Stimulated activated CD8-positive, alpha-beta memory T cell treated with anti-CD3 and anti-CD28 coated beads, Interleukin-4, amount 100 ng/mL, for 1 hour (primary cell): ENCODE measurements at places on chromosomes 4 and X.

DNA sequence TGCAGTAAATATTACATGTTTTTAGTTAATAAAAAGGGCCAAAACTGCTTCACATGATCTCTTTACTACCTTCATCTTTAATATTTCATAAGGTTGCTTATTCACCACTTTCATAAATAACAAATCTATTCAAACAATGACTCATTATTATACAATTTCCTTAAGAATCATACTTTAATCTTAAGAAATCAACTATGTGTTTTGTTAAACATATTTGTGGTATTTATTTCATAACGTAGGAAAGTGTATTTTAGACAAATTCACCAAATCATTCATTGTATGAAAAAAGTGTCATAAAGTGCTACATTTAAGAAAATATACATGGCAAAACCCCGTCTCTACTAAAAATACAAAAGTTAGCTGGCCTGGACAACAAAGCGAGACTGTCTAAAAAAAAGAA is 150.5 kb upstream of the RXFP1 start:
- no peak for DNase-seq

GRCh38 chrX:13216139-13216538 is 103.7 kb downstream of the ATXN3L start:
- no peak for DNase-seq

DNA sequence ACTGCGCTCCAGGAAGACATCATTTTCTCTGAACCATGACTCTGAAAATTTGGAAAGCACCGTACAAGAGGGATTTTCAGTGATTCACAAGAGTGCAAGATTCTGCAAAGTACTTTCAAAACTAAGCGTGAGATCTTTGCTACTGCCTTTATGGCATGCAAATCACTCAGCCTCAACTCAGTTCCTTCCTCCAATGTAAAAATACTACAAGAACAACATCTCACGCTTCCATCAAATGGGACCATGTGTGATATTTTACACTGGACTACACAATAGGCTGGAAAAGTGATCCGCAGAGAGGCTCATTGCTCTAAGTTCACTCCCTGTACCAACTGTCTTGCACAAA is 674 bp upstream of the IL15 start:
- no peak for DNase-seq

DNA sequence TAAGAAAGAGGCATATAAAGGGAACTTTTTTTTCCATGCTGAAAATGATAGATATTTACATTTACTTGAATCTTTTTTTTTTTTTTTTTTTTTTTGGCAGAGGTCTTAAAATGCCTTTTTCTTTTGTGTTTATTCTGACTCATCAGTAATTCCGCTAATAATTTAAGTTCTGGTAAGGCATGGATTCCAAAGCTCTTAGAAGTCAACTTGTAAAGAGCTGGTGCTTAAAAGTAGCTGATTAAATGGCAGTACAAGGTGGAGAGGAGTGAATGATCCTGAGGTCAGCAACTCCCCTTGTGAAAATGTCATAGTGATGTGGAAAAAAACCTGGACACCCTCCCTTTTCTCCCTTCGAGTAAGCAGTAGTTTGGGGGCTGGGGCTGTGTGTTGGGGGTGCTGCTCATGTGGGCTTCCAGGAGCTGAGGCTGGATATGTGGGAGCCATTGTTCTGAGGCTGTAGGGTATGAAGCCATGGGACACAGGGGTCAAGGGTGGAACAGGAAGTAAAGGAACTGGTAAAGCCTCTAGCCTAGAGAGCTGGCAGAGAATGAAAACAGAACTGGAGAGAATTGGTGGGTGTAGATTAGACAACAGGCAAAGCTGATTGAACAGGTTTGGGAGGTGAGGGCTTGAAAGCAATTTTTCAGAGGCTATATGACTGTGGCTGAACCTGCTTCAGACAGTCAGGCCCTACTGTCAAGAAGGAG is 41.0 kb upstream of the PITX2 start:
- DNase-seq, result no peak

DNA sequence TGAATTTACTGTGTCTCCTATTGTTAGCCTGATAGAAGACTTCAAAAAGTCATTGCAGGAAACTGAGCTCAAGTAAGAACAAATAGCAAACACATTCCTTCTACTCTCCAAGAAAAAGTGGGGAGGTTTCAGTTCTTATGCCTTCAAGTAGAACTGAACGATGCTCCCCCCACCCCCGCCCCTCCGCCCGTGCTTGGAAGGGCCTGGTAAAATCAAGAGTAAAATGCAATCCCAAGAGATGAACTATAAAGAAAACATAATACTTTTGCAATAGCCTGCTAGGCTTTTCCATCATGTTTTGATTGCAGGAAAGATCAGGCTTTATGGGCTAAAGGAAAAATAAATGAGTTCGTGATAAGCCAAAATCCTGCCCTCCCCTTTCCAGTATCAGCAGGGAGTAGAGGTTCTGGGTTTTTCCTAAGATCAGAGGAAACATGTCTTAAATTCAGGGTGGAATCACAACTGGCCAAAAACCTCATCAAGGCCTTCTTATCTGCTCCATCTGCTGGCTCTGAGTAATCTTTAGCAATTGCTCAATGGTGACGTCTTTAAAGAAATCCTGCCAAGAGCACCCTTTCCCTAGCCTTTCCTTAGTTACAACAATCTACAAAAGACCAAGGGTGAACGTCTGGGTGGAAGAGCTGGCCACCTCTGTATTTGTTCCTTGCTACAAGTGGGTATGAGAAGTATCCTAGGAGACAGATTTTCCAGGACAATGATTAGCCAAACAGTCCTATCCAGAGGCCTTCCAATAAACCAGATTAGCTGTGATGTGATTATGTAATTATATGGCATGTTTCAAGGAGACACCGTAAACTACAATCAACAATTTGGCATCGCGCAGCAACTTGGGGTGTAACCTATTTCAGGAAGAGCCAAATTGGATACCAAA is 66.3 kb upstream of the FAM9C start:
- DNase-seq, result no peak
